A673 (cell line): ENCODE measurements at places on chromosomes 3 and 15. TPM values are rescaled to one million over a fixed set of nuclear protein-coding genes. Genes with fewer than 3 reads are reported as not detected.

IL16 gene
- 1.4 and 1.8 TPM in 2 replicates for total RNA-seq

PARP15 gene
- total RNA-seq, result not detected in 2 replicates

SERPINI1 gene
- total RNA-seq, result 0.30 and 0.63 TPM in 2 replicates

TLE3 gene
- total RNA-seq, result 90.4 and 98.1 TPM in 2 replicates

ATP2C1 gene
- total RNA-seq, result 70.3 and 75.9 TPM in 2 replicates

RPL14 gene
- total RNA-seq, result 980 and 1,046 TPM in 2 replicates

KLHL40 gene
- total RNA-seq, result not detected in 2 replicates

CD200 gene
- total RNA-seq, result not detected in 2 replicates

ITIH3 gene
- not detected in 2 replicates for total RNA-seq

COLQ gene
- 0.21 and 1.3 TPM in 2 replicates for total RNA-seq

NXPE3 gene
- total RNA-seq, result 36.4 and 37.6 TPM in 2 replicates

- DNase-seq, result no peak
Observed at GRCh38 chr3:133491481-133492059, 81.9 kb upstream of the CDV3 start.

DNA sequence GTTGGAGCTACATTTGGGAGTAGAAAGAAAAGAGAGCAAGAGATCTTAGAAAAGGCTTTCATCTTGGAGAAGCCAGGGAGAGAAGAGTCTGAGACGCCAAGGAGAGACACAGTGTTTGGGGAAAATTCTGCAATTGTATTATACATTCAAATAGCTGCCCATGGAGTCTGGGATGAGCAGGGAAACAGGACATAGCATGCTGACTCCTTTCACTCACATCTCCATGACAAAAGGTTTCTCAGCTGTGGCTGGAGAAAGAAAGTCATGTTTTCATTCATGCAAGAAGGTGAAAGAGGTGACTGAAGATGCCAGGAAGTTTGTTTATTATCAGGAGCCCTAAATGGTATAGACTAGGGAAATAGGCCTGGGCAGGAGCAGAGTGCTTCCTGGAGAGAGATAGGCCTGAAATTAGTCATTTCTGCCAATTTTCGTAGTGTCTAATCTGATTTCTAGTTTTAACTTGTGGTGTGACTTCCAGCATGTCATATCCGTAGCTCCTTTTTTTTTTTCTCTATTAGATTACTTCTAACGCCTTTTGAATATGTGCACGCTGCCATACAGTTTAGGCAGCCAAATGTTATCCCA lies 34.1 kb downstream of the ACP3 start:
- no peak for DNase-seq

GRCh38 chr3:82636177-82636576 lies 874.7 kb upstream of the GBE1 start:
- DNase-seq, result no peak

- DNase-seq, result no peak
Observed at GRCh38 chr3:71391361-71391760, 192.2 kb downstream of the FOXP1 start.

DNA sequence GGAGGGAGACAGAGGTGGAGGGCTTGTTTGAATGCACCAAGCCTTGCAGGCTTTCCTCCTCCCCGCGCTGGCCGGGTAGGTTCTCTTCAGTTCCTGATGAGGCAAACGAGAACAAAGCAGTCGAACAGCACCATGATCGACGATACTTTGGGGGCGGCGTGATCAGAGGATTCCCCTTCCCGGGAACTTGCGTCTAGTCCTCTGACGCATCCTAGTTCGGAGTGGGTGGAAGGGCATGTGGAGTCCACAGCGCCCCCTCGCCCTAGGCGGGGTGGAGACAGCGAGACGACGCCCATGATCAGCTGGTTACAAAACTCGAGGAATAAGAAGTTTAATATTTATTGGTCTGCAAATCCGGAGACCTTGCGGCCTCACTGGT lies 452 bp upstream of the SV2B start:
- peak; percentile 63 for DNase-seq

GRCh38 chr3:117019082-117019713 lies 309.6 kb downstream of the TUSC7 start:
- DNase-seq, result peak; percentile 73

- DNase-seq, result no peak
Observed at GRCh38 chr3:188904670-188905069, 267.1 kb upstream of the TPRG1 start.

DNA sequence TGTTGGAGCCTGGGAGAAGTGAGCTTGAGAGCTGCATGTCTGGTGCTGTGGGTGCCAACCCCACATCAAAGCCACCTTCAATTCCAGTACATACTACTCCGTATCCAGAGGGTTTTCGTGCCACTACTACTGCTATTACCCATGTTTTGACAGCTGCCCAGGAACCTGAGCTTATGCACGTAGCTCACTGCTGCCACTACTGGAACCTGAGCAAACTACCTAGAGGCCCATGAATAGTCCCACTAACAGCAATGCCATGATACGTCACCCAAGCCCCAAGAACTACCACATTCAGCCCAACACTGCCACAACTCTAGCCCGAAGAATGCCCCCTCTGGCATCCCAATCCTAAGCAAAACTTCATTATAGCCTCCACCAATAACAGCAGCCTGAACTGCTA lies 215.2 kb upstream of the BCHE start:
- DNase-seq, result no peak

- no peak for DNase-seq
Observed at GRCh38 chr15:78171864-78172472, 22.8 kb downstream of the IDH3A start.

DNA sequence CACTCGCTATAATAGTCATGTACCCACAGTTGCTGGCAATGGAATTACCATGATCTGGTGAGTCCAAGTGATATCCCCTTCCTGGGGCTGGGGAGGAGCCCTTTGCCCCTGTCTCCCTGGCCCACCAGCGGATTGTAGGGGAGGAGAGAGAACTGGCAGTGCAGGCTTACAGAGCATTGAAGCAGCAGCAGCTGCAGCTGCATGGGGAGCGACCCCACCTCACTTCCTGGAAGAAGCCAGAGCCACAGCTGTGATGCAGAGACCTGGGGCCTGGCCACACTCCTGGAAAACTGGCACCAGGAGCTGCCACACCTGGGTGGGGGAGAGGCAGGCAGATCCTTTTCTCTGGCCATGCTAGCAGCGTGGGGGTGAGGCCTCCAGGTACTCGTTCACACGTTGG lies 300.1 kb upstream of the PROK2 start:
- DNase-seq, result no peak

GRCh38 chr15:63238796-63239195 lies 38.6 kb upstream of the APH1B start:
- peak; percentile 79 for DNase-seq

- no peak for DNase-seq
Observed at GRCh38 chr15:70792171-70792573, 28.8 kb upstream of the UACA start.

- no peak for DNase-seq
Observed at GRCh38 chr3:40585381-40586016, 60.7 kb downstream of the ZNF621 start.

- DNase-seq, result no peak
Observed at GRCh38 chr3:16927485-16927884, 42.7 kb downstream of the PLCL2 start.

DNA sequence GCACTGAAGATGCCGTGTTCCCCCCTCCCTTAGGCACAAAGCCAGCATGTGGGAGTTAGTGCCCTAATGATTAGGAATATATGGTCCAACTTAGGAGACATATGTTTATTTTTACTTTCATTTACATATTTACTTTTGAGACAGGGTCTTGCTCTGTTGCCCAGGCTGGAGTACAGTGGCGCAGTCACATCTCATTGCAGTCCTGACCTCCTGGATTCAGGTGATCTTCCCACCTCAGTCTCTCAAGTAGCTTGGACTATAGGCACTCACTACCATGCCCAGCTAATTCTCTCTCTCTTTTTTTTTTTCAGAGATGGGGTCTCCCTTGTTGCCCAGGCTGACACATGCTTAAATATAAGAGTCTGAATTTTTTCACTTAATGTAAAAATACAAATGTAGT lies 51.6 kb upstream of the TBC1D23 start:
- DNase-seq, result no peak

- DNase-seq, result no peak
Observed at GRCh38 chr15:63221346-63221745, 31.9 kb downstream of the RAB8B start.

GRCh38 chr15:64850778-64851502 lies 9.2 kb downstream of the PLEKHO2 start:
- DNase-seq, result no peak
